MG63 (cell line): ENCODE measurements at places on chromosomes 3 and 15. TPM values are rescaled to one million over a fixed set of nuclear protein-coding genes. Genes with fewer than 3 reads are reported as not detected.

CHRNB4 gene
- total RNA-seq, result not detected in 2 replicates

GRCh38 chr15:40445421-40445922 is 4.7 kb downstream of the BAHD1 start:
- DNase-seq, result peak; percentile 49

- no peak for DNase-seq
Measured at GRCh38 chr3:101117465-101117864, 124.2 kb upstream of the ABI3BP start.

GRCh38 chr3:162492446-162493081 is 996.0 kb downstream of the OTOL1 start:
- DNase-seq, result no peak

DNA sequence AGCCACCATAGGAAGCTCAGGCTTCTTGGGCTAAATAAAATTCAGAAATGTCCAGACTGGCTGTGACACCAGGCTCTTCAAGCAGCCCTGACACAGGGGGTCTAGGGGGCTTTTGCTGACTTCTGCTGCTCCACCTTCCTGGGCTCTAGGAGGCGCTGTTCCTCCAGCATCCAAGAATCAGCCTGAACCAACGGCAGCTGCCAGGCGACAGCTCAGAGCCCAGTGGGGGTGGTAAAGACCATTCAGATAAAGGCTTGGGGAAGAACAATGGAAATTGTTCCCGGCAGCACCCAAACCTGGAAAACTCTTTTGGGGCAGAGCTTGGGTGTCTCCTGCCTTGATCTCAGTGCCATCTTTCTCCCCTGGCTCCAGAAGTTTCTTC is 21.6 kb upstream of the PSTPIP1 start:
- DNase-seq, result peak; percentile 57

KLHL40 gene
- total RNA-seq, result not detected in 2 replicates

GREM1 gene
- 27.3 and 30.7 TPM in 2 replicates for total RNA-seq

MST1 gene
- total RNA-seq, result 0.33 TPM in 1 of 2 replicates, not detected in the other

- no peak for DNase-seq
Measured at GRCh38 chr3:96803870-96804269, 10.5 kb upstream of the EPHA6 start.

PTPRG gene
- total RNA-seq, result 3.1 and 6.1 TPM in 2 replicates

ARL14 gene
- not detected in 2 replicates for total RNA-seq

DNA sequence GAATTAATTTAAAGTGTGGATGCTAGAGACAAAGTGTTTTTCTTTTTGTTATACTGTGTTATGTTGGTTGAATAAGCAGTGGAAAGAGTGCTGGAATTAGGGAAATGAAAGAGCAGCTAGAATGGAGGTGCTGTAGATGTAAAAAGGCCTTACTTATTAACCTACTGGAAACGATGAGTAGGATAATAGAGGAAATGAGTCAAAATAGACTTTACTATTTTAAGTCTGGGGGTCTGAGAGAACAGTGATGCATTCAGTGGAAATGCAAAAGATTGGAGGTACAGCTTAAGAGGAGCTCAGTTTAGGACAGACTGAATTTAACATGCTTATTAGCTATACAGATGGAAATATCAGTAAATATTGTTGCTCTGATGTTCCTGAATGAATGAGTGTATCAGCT is 674.0 kb downstream of the OTOL1 start:
- DNase-seq, result no peak

CELF6 gene
- total RNA-seq, result 1.1 TPM in 1 of 2 replicates, not detected in the other

DNA sequence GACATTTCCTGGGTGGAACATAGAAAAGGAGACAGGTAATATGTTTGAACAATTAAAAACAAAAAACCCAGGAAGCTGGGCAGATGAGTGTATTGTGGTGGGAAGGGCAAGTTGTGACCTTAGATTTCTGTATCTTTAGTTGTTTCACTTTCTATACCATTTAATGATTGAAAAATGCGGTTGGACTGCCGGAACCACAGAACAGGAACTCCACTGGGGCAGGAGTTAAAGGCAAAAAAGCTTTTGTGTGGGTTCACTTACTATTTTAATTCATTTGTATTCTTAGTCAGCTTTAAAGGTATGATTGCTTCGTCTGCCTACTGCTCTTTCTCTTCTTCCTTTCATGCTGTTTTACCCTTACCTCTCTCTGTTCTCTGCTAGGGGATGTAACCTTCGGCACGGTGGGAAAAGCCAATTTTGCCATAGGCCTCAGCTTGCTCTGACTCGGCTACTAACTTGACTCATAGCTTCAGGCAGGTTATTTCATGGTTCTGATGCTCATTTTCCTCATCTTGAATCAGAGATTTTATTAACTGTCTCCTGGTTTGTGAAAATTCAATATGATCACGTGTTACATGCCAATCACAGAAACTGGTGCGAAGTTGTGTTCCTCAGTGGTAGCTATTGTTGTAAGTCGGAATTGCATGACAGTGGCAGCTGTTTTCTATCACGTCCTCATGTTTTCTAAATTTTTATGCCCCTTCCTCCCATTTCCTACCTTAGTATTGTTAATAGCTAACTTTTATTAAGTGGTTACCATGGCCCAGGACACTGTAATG is 1.6 kb upstream of the MCTP2 start:
- no peak for DNase-seq

- no peak for DNase-seq
Measured at GRCh38 chr3:172987273-172987672, 153.8 kb downstream of the SPATA16 start.

DNA sequence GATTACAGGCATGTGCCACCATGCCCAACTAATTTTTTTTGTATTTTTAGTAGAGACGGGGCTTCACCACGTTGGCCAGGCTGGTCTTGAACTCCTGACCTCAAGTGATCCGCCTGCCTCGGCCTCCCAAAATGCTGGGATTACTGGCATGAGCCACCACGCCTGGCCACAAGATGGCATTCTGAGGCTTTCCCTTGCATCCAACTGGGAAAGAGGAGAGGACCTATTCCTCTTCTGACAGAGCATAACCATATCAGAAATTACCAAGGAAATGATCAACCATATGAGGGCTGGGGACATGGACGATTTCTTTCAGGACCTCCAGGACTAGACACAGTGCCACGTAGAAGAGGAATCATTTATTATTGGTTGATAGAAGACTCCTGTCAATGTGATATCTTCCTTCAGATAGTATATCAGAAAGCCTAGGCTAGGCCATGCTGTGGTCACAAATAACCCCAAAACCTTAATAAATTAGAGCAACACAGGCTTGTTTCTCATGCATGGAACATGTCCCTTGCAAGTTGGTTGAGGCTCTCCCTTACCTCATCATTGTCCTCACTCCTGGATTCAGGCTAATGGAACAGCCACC is 372.3 kb upstream of the IL12A start:
- peak; percentile 46 for DNase-seq

GRCh38 chr15:22863356-22863755 is 24.9 kb downstream of the NIPA2 start:
- no peak for DNase-seq

GRCh38 chr3:122671553-122671952 is 9.1 kb upstream of the PARP14 start:
- no peak for DNase-seq

DNA sequence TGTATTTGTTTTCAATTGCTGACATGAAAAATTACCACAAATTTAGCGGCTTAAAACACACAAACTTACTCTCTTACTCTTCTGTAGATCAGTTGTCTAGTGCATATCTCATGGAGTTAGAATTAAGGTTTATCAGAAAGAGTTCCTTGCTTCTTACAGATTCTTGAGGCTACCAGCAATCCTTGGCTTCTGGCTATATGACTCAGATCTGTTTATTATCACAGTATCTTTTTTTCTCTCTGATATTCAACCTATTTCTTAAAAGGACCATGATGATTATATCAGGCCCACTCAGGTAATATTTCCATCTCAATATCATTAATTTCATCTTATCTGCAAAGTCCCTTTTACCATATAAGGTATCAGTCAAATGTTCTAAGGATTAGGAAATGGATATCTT is 263.5 kb upstream of the BCHE start:
- no peak for DNase-seq

PLA2G4B gene
- total RNA-seq, result 0.20 TPM in 1 of 2 replicates, not detected in the other
